ENCODE measurements at places on chromosomes 1 and 21.

GRCh38 chr1:84504580-84505492 lies 1.4 kb upstream of the SPATA1 start:
- no peak for DNase-seq

DNA sequence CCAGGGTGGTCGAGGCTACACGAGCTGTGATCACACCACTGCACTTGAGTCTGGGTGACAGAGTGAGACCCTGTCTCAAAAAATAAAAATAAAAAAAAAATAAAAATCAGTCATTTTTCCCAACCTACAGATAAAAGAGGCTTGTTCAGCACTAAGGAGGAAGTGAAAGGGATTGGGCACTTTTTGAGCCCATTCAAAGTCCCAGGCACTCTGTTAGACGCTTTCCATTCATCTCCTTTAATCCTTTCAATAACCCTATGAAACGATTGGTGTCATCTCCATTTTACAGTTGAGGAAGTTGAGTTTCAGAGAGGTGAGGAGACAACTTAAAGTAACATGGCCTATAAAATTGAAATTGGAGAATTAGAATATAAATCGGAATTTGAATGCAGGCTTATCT lies 10.4 kb upstream of the AGO4 start:
- no peak for DNase-seq

GRCh38 chr1:237712082-237712481 lies 178.6 kb downstream of the ZP4 start:
- DNase-seq: no peak

DNA sequence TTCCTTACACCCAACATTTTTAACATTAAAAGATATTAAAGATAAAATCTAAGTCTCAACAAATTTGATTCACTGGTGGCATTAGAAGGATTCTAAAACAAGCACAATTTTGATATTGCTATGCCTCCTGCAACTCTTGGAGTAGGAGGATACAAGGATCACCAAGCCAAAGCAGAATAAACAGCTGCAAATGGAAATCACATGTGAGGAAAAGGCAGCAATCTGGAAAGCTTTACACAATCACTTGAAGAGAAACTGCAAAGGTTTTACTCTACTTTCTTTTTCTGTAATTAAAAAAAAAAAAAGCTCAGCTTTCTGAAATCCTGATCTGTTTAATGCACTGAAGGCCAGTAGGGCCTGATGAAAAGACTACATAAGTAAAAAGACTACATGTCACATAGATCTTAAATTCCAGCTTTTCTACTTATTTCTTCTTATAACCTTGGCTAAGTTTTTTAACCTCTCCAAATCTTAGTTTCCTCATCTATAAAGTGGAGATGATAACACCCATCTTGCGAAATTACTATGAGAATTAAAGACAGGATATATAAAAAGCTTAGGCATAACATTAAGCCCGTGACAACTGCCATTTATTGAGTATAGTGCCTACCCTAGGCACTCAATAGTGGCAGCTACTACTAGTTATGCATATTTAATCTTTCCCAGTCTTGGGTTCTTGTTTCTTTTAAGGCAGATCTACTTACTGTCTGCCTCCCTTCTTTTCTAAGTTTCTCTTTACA lies 73.5 kb downstream of the EPS15 start:
- DNase-seq: no peak

GRCh38 chr1:167404908-167405307 lies 113.4 kb downstream of the CD247 start:
- DNase-seq: no peak

- no peak for DNase-seq
Measured at GRCh38 chr1:183653876-183654451, 848 bp upstream of the APOBEC4 start.

- no peak for DNase-seq
Measured at GRCh38 chr1:113269168-113269963, 120.9 kb upstream of the MAGI3 start.

DNA sequence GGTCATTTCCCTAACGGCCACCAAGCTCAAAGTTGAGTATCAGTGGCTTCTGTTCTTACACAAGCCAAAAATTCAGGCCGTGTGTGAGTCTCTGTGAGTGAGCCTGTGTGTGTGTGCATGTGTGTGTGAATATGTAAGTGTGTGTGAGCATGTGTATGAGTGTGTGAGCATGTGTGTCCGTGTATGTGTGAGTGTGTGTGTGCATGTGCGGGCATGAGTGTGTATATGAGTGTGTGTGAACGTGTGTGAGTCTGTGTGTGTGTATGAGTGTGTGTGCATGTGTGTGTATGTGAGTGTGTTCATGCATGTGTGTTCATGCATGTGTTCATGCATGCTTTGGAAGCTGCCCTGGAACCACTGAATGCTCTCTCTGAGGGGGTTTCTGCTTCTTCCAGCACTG lies 105.7 kb downstream of the AJAP1 start:
- DNase-seq: no peak
